ENCODE measurements at places on chromosomes 16 and 17.

DNA sequence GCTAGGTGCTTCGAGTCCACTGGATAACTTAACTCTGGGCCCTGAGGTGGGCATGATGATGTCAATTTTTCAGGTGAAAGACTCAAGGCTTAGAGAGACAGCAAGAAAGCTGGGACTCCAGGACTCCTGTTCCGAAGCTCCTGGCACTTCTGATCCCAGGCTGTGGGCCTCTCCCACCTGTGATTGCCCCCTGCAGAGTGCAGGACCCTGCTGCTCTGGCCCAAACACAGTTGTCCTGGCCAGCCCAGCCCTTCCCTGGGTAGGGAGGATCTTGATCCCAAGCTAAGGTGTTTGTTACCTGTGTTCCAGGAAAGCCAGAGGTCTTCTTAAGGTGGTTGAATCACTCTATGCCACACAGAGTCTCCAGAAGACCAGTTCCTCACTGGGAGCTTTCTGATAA, 3.1 kb downstream of the CHST5 start:
- DNase-seq = no peak

- peak; percentile 63 for DNase-seq
These were observed 66.0 kb upstream of the ZNF423 start for GRCh38 chr16:49921791-49922456.

DNA sequence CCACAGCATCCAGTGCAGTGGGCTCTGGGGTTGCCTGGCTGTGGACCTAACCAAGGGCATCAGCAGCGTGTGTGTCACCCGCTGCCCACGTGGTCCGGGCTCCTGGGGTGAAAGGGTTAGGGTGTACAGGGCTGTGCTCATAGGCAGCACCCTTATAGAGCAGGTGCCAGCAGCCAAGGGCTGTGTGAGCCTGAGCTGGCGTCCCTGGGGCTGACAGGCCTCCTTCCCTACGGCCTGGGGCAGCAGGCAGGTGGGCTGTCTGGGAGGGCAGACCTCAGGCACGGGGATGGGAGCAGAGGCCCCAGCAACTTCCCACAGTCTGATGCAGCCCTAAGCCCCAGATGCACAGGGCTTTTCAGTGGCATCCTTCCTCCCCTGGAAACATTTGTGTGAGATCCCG, 13.9 kb downstream of the CD300A start:
- no peak for DNase-seq

DNA sequence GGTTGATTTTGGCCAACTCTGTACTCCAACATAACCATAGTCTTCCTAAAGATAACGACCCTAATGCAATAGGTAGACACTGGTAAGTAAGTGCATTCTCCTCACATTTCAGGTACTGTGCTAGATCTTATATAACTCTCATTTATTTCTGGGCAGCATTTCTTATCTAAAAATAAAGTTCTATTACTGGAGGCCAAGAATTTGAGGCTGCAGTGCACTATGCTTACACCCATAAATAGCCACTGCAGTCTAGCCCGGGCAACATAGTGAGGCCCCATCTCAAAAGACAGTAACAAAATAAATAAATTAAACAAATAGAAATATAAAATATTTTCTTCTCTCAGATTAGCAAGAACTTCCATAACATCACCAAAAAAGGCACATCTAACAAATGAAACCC, 12.7 kb downstream of the CLEC3A start:
- DNase-seq = no peak

- DNase-seq = no peak
These were observed 230.7 kb downstream of the KATNIP start for GRCh38 chr16:27780468-27781194.

- DNase-seq = no peak
These were observed 261 bp upstream of the B4GALNT2 start for GRCh38 chr17:49132317-49132698.

DNA sequence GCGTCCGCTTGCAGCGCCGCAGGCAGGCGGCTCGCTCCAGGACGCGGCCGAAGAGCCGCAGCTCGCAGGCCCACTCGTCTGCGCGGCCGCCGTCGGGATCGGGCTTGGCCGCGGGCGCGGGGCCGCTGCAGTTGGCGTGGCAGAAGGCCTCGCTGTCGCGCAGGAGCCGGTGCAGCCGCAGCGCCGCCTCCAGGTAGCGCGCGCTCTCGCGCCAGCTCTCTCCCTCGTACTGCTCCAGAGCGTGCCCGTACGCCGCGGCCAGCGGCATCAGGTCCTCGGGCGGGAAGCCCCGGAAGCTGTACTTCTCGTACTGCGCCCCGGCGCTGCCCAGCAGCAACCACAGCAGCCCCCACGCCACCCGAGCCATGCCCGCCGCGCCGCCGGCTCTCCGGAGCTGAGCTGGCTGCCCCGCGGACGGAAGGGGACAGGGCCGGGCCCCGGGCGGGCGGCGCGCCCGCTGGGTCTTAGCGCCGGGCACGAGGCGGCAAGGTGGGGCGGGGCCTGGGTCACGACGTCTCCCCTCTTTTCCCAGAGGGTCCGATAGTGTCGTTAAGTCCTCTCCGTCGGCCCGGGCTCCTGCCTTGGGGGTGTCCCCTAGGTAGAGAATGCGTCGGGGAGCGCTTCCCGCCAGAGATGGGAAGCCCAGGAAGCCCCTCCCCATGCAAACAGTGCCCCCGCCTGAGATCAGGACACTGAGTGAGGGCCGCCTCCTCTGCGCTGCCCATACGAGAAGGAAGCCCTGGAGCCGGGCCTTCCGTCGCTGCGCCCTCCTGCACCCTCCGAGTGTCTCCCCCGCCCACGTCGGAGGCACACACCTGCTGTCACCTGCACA, at the start of gene P3H4:
TSS of gene P3H4 (minus strand) at position 401 of the 832 bp plus-strand sequence. CDS start at position 367, 34 bp downstream.
- DNase-seq = peak; percentile 94

DNA sequence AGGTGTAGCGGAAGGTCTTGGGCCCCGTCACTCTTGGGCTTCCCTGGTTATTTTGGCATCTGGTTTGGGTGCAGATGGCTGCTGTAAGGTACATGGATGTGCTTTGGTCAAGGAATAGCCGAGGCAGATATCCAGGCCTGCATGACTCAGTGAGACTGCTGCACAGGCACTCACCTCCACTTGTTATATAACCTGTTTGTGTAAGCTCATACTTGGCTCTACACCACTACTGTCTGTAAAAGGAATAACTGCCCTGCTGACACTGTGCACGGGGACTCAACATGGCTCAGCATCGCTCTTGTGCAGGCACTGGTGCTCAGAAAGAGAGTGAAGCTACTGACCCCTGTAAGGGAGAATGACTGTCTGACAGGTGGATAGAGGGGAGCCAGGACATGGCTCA, 42.3 kb upstream of the ARL4D start:
- DNase-seq = no peak

DNA sequence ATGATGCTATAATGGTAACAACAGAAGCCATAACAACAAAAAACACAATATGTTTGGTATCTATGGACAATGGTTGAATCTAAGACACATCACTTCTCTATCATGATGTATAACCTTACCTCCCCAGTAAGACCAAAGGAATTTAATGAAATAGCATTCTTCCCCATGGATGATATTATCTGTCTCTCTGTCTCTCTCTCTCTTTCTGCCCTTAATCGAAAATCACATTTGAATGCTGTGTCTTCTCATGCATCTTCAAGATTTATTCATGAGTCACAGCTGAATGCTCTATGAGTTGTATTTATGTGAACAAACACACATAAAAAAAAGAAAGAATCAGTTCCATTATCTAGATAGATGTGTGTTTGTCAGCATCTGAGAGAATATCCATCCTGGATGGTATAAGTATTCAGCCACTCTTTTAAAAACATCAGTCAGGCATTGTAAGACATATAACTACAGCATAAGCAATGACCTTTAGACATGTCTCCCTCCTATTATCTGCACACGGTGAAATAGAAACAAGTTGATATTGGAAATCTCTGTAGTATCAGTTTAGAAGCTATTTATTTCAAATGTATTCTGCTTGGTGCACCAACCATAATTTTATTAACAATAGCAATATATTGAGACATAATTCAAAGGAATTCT, 433.3 kb downstream of the TOX3 start:
- DNase-seq = no peak

DNA sequence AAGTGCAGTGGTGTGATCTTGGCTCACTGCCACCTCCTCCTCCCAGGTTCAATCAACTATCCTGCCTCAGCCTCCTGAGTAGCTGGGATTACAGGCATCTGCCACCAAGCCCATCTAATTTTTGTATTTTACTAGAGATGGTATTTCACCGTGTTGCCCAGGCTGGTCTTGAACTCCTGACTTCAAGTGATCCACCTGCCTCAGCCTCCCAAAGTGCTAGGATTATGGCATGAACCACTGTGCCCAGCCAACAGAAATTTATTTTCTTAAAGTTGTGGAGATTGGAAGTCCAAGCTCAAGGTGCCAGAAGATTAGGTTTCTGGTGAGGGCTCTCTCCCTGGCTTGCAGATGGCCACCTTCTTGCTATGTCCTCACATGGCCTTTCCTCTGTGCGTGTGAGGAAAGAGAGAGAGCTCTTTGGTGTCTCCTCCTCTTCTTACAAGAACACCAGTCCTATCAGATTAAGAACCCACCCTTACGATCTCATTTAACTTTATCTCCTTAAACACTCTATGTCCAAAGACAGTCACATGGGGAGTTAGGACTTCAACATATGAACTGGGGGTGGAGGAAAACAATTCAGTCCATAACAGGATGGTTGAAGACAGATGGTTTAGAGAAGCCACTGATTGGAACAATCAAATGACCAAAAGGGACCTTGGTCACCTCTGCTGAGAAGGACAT, 31.8 kb downstream of the C16orf82 start:
- DNase-seq = no peak

GRCh38 chr16:58001781-58002415, 691 bp downstream of the USB1 start:
- no peak for DNase-seq

GRCh38 chr17:70882504-70882903, 713.2 kb downstream of the KCNJ2 start:
- DNase-seq = peak; percentile 44

GRCh38 chr16:56226845-56227525, 35.7 kb downstream of the GNAO1 start:
- no peak for DNase-seq

DNA sequence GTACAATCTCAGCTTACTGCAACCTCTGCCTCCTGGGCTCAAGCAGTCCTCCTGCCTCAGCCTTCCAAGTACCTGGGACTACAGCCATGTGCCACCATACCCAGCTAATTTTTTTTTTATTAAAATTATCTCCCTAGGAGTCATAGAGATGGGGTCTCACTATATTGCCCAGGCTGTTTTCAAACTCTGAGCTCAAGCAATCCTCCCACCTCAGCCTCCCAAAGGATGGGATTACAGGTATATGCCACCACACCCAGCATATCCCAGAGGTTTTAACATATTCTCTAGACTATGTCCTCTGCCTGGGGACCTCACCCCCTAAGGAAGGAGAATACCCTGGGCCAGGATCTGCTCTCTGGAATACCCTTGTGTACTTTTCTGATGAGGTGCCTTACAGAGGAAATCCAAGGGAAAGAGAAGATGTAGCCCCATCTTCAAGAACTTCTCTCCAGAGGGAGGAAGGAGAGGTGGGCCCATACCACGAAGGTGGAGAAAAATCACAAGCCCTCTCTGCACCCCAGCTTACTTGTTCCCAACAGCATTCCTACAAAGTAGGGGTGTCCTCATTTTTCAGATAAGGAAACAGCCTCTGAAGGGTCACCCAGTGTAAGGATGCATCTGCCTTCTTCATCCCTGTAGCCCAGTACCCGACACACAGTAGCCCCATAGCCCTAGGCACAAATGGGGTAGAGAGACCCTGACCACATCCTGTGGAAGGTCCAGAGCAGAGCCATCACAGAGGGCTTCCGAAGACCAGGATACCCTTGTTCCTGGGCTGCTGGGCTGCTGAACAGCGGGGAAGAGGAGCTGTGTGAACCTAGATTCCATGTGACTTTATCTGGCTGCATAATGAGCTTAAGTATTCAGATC, 151.6 kb downstream of the SOCS1 start:
- no peak for DNase-seq

- no peak for DNase-seq
These were observed 5.0 kb downstream of the JUP start for GRCh38 chr17:41781404-41782110.

DNA sequence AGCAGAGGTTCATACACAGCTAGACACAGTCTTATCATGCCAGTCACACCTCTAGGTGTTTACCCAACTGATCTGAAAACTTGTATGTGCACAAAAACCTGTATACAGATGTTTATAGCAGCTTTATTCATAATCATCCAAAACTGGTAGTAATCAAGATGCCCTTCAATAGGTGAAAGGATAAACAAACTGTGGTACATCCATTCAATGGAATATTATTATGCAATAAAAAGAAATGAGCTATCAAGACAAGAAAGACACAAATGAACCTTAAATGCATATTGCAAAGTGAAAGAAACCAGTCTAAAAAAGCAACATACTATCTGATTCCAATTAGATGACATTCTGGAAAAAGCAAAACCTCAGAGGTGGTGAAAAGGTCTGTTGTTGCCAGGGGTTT, 47.6 kb upstream of the CNEP1R1 start:
- DNase-seq = no peak

DNA sequence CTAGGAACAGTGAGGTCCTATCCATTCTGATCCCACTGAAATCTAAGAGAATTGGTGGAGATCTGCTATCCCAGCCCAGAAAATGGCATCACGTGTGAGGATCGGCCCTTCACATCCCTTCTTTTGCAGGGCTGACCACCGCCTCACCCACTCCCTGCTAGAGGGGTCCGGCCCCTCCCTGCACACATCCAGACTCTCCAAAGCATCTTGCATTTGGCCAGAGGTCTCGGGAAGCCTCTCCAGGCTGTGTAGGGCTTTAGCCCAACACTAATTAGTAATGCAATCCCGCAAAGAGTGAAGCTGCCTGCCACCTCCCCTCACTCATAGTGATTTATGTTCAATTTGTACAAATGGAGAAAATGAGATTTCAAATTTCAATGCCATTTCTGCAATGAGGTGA, 434.4 kb upstream of the ZFHX3 start:
- DNase-seq = no peak

DNA sequence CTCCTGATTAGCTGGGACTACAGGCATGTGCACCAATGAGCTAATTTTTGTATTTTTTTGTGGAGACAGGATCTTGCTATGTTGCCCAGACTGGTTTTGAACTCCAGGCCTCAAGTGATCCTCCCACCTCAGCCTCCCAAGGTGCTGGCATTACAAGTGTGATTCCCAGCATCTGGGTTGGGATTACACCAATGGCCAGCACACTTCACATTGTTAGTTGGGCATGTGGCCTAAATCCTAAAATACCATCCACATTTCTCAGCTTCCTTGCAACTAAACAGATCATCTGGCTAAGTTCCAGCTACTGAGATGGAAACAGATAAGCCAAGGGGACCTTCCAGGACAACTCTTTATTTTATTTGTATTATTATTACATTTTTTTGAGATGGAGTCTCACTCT, 9.9 kb downstream of the RABEP2 start:
- DNase-seq = no peak

DNA sequence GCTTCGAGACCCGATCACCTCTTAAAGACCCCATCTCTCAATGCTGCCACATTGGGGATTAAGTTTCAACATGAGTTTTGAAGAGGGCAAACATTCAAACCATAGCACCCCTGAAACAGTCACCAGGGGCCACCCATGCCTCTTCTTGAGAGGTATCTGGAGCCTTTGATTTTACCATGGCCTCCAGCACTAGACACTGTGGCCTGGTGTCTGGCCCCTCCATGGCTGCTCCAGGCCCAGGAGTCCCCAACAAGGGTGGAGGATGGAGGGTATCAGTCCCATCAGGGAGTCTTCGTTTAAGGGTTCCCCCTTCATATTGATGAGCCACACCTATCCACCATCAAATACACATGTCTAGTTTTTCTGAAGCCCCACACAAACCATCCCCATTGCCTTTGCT, 66.5 kb upstream of the CDH5 start:
- no peak for DNase-seq
